ENCODE measurements at places on chromosomes 12 and 14.

DNA sequence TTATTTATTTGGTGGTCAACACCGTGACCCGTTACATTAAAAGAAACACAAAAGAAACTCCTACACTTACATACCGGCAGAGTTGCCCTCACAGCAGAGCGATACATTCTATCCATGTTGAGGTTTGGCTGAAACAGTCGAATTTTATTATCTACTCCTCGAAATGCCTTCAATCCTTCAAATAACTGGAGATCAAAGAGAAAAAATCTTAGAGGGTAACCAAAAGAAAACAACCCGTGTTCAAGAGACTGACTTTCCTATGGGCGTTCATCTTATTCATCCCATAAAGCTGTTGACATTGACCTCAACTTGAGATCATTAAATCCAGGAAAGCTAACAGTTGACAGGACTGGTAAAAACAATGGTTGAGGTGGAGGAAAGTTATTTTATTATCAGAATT lies 67.7 kb downstream of the BCAT1 start:
- no peak for DNase-seq

DNA sequence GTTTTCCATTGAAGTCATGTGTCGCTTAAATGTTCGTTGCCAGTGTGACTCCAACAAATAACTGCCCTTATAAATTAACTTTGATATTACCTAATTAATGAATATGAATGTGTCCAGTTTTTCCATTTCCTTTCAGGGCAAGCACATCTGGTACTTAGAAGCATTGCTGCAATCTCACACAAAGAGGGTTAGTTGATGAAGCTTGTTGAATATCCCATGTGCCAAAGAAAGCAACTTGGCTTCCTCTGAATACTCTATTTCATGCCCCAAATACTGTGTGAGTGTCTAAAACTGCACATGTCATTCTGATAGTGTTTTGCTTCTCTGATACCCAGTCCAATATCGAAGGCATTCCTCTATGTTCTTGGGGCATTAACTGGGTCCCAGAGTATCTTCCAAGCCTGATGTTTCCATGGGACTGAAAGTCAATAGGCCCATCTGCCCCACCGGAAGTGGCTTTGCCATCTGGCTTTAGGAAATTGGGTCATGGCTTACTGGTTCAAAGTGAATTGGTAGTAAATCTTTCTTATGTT lies 75.8 kb upstream of the CNTN1 start:
- DNase-seq, result no peak

DNA sequence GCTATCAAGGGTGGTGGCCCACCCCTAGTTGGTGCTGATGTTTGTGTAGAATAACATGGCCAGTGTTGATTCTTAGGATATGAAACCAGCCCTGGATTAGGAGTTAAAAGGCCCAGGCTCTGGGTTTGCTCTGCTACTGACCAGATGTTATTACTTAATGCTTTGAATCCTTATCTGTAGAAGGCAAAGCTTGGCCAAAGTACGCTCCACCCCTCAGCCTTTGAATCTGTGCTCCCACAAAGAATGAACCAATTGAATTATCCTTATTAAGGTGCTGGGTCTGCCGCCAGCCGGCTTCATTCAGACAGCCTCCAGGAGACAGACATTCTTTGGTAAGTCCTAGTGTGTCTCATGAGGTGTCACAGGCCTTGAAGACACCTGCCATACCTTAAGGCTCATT lies 41.8 kb downstream of the AKAP3 start:
- no peak for DNase-seq

DNA sequence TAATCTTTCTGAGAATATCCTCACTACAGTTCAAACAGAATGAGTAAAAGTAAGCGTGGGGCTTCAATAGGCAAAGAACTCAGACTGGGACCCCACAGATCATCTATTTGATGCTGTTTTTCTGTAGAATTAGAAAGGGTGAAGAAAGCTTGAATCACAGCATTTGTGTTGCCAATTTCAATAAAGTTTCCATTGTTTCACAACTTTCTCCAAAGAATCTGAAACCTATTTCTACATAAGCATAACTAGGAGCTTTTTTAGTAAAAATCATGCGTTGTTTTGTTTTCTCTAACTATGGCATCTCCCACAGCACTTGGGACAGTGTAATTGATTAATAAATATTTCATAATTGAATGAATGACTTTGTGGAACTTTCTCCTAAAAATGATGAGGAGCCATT lies 16.7 kb upstream of the NEDD1 start:
- DNase-seq, result no peak

DNA sequence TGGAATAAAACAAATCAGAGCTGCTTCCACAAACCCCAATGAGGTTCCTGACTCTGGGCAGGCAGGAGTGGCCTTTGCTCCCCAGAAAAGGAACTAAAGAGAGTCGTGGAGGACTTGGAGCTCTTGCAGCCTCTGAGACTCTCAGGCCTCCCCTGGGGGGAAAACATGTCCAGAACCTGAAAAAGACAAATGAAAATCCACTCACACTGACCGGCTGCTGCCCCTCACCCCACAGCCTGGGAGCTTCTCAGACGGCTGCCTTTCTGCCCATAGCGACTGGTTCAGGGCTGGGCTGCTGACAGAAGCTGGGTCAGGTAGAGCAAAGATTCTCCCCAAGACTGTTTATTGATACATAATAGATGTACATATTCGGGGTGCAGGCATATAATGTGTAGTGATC lies 356.0 kb downstream of the ADGRD1 start:
- no peak for DNase-seq

DNA sequence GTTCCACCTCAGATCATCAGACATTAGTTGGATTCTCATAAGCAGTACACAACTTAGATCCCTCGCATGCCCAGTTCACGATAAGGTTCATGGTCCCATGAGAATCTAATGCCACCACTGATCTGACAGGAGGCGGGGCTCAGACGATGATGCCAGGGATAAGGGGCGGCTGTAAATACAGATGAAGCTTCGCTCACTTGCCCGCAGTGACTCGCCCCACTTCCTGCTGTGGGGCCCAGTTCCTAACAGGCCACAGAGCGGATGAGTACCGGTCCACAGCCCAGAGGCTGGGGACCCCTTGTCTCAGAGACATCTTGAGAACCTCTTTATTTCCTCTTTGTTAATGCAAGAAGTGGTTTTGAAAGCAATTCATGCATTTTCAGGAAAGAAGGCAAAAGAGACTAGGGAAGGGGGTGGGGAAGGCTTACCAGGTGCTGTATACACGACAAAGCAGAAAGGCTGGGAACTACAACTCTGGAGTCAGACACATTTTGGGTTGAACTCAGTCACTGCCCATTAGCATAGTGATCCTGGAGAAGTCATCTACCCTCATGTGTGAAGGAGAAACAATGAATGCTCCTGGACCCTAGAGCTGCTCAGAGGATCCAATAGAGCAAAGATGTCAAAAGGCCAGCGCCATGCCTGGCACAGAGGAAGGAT lies 68.7 kb downstream of the EID3 start:
- no peak for DNase-seq

GRCh38 chr12:3359478-3359877 lies 131.5 kb upstream of the PRMT8 start:
- no peak for DNase-seq

DNA sequence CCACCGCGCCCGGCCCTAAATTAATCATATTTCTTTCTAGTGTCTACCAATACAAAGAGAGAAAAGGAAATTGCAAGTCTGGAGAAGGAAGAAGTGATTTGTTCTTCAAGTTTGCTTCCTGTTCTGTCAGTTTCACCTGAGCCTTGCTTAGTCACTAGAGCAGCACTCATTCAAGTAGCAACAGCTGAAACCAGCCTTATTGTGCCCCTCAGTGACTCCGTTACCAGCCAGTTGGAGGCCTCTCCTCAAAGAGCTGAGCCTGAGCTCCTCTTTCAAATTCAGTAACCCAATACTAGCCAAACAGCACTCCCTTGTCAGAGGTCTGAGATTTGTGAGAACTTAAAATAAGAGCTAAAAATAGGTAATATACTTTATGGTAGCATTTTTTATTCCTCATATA lies 17.4 kb downstream of the PAWR start:
- DNase-seq, result no peak

DNA sequence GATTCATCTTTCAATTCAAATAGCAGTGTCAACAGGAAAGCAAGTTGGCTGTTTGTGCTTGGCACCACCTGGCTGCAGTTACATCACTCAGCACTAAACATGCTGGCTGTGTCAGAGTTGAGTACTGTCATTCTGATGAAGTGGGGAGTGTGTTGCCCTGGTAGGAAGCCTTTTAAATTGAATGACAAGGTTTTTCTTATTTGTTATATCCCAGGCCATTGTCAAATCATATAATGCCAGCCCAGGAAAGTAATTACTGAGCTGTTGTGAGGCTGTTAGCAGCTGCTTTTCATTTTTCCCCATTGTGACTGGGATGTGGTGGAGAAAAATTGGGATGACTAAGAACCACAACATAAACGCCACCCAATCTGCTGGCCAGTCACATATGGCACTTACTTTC lies 106.5 kb upstream of the PRKD1 start:
- DNase-seq, result no peak

GRCh38 chr12:10212739-10213131 lies at the start of gene GABARAPL1:
GABARAPL1 (plus strand) TSS chr12:10212877; CDS start chr12:10213130, 253 bp downstream.
- DNase-seq, result no peak

- DNase-seq, result no peak
Measured at GRCh38 chr12:56877195-56878009, 56.8 kb downstream of the SDR9C7 start.

DNA sequence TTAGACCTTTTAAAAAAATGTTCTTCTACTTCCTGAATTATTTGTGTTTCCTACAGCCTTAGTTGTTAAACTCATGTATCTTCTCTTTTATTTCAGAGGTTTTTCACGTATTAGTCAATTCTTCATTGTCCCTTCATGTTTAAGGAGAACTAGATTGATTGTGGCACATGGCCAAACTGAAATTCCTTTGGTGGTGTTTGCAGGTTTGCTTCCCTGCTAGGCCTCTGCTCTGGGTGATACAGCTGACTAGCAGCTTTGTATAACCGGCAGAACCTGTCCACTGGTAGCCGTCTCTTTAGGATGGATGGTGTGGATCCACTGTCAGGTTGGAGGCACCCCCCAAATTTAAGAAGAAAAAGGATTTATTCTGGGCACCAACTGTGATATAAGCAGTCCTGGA lies 262.1 kb downstream of the FBXL14 start:
- DNase-seq, result no peak

DNA sequence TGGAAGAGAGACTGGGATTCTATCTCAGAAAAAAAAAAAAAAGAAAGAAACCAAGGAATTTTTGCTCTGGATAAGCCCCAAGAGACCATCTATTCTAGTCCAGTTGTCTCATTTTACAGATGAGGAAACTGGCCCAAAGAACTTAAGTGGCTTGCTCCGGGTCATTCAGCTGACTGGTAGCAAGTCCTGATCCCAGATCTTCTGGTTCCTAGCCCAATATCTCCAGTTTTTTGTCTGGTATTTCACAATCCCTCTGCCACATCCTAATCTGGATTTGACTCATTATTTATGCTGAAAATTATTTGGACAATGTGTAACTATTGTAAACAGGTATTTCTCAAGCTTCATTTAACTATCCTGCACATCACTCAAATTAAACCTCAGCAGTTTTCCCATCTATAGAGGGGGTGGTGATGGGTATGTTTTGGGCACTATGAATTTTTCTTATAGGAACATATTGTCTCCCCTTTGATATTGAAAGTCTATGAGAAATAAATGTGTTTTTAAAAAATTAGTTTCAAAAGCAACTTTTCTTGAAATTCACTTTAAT lies 43.4 kb downstream of the PPP2R5E start:
- peak; percentile 90 for DNase-seq

- DNase-seq, result no peak
Measured at GRCh38 chr14:96231526-96232130, 24.4 kb upstream of the BDKRB1 start.

DNA sequence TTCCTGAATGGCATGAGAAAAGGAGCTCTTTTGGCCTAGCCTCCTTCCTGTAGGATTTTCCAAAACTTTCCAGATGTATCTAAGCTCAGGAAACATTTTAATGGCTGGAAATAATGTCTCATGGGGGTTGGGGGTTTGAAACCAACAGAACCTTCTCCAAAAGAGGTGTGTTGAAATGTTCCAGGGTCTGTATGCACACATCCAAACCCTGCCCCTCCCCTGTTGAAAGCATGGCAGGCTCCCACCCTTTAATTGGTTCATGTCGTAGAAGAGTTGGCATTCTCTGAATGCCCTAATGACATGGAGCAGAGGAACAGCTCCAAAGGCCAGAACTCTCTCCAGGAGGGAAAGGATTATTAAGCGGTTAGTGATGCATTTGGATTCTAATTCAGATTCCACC lies 353.2 kb downstream of the ZFP36L1 start:
- no peak for DNase-seq

- no peak for DNase-seq
Measured at GRCh38 chr12:83318386-83319098, 631.8 kb downstream of the TMTC2 start.

GRCh38 chr14:71487941-71488340 lies 444.3 kb upstream of the RGS6 start:
- DNase-seq, result no peak

DNA sequence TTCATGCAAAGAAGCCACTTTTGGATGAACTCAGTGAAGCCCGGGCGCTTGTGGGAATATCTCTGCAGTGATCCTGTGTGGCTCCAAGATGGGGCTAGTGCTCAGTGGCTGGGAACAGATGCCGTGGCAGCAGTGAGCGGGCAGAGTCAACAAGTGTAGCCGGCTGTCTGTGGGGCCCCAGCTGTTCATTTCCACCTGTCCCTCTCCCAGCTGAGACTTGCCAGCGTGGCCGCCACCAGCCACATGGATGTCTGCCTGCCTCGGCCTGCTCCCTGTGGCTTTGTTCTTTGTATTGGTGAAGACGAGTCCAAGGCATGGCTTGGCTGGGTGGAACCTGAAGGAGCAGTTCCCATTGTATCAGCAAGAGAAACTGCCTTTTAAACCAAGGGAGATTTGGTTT lies 77.3 kb downstream of the NOS1 start:
- DNase-seq, result no peak

GRCh38 chr14:75543253-75543652 lies 21.0 kb downstream of the BATF start:
- no peak for DNase-seq

GRCh38 chr14:90758028-90758889 lies 58.0 kb downstream of the TTC7B start:
- peak; percentile 42 for DNase-seq

DNA sequence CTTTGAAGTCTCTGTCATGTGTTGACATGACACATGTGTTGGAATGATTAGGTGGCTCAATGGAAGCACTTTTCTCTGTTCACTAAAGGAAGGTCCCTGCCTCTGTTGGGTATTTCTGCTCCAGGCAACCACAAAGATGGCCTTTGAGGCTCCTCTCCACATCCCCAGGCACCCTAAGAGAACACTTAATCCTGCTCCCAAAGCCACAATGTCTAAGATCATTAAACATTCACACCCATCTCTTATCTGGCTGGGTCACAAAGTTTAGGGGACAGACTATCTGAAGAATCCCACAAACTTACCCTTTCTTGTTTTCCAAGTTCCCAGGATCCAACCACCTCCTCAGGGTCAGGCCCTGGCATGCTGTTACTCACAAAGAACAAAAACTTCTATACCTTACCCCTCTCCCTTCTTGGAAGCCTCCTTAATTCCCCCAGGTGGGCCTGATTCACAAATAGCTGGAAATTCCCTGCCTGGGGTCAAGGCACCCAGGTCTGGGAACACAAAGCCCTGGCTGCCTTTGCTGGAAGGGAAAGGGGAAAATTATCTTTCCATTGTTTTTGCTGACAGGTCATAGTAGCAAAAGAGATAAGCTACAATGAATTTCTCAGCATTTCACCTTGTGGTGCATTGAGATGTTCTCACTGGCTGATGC lies 333.7 kb downstream of the PCNX1 start:
- no peak for DNase-seq

- DNase-seq, result no peak
Measured at GRCh38 chr12:113875691-113876090, 90.4 kb downstream of the RBM19 start.
